Activated naive CD4-positive, alpha-beta T cell (primary cell): ENCODE measurements at places on chromosomes 7 and 10.

- no peak for DNase-seq
Measured at GRCh38 chr7:1704811-1705738, 35.0 kb downstream of the ELFN1 start.

GRCh38 chr7:77235276-77235675, 35.7 kb upstream of the FGL2 start:
- no peak for DNase-seq

DNA sequence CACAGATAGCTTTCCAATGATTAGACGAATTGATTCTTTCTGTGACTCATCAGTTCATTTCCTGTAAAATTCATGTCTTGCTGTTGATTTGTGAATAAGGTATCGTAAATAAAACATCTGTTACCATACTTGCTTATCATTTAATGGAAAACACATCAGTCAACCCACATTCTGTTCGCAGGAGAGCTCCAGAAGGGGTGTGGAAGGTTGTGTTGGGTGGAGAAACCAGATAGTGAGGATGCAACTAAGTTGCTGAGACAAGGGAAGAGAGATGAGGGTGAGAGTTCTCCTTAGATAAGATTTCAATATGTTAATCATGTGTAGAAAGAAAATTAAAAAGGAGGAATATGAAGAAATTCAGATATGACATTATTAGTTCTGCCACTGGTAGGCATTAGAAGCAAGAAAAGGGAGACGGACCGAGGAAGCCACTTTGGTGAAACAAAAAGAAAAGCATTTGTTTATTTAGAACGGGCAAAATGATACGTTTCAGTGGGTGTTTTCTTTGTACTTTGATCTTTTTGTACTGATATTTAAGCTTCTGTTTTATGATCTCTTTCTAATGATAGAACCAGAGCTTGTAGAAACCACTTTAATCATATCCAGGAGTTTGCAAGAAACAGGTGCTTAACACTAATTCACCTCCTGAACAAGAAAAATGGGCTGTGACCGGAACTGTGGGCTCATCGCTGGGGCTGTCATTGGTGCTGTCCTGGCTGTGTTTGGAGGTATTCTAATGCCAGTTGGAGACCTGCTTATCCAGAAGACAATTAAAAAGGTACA, 7.8 kb downstream of the CD36 start:
- DNase-seq: no peak

DNA sequence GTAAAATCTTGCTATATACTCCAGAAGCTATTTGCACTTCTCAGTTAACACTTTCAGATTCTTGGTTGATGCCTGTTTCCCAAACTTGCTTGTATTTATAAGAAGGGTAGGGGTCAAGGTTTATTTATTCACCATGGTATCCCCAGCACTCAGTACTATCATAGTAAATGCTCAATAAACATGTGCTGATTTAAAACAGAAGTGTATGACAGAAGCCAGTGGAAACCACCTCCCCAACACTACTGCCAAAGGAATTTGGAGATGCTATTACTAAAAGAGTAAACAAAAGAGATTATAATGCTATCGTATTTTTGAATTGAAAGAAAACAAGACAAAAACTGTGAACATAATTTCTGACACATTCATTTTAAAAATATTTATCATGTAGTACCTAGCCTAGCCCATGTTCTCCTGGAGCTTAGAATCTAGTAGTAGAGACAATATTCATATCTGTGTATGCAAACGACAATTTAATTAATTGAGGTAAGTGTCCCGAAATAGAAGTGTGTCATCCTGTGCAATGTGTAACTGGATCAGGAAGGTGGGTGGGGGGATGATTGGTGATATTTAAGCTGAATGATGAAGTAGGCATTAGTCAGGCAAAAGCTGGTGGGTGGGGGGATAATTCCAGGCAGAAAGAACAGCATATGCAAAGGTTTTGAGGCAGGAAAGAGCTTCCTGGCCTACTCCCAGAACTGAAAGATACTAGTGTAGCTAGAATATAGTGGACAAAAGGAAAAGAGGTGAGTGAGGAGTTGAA, 77.5 kb downstream of the HGF start:
- DNase-seq: no peak

- no peak for DNase-seq
Measured at GRCh38 chr10:86253091-86254072, 113.2 kb downstream of the GRID1 start.

DNA sequence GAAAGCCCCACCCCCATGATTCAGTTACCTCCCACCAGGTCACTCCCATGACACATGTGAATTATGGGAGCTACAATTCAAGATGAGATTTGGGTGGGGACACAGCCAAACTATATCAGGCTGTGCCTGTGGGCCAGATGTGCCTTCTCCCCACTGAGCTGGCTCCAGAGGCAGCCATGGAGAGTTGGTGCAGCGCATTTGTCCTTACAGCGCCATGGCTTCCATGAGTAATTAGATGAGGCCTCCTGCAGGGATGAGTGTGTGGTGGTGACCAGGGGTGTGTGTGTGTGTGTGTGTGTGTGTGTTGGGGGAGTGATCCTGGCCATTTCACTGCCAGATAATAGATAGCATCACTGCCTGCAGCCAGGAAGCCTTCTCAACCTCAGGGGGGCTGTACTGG, 94.6 kb downstream of the FANK1 start:
- DNase-seq: no peak

DNA sequence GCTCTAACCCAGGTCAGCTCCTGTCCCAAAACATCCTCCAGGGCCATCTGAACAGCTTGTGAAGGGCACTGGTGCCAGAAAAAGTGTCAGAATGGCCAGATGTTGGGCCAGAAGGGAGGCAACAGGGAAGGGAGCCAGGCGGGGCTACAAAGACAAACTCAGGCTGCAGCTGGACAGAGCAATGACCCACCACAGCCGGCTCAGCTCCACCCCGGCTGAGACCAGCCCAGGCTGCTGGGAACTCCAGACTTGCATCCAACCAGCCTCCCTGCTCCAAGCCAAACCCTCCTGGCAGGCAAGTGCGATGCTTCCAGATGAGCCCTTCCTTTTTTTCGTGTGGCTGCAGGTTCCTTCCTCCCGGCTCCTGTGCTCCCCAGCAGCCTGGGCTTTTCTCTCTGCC, 466.9 kb downstream of the PTPRN2 start:
- DNase-seq: no peak
